Liver (tissue), 10 donors: ENCODE measurements at places on chromosomes 2 and 18. TPM values are rescaled to one million over a fixed set of nuclear protein-coding genes. Genes with fewer than 3 reads are reported as not detected.
A peak's percentile ranks its signal among the peaks of the same experiment; 100 is the strongest.

DNA sequence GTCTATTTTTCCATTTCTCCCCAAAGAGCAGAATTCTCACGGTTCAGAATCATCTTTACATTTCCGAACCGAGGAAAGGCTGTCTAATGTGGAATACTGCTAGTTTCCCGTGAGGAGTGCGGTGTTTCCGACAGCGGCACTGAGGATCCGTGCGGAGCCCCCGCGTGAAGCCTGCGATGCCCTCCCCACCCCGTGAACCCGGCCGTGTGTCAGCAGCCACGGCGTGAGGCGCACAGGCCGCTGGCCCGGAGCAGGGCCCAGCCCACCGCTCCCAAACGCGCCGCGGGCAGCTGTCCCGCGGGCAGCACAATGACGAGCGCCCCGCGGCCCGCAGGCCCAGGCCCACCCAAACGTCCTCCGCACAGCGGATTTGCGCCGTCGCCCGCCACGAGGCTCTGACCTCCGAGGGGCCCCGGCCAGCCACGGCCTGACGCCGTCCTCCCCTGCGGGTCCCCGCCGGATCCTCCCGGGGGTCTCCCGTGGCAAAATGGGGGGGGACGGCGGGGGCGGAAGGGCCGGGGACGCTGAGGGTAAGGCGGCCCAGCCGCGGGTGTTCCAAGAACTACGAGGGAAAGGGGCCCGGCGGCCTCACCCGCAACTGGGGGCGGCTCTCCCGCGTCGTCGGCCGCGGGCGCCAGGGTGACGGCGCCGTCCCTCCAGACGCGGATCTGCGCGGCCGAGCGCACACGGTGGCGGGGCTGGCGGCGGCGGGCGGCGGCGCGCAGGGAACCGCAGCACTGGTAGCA is 796 bp downstream of the SPIRE1 start:
- no peaks in the 10 kb centered on the region for H3K27me3 ChIP-seq
- peak overlapping the region; percentile 68 for H3K4me3 ChIP-seq
- peak overlapping the region; percentile 90 for H3K27ac ChIP-seq

Gene TMEM87B
- 6.4 TPM for total RNA-seq

DNA sequence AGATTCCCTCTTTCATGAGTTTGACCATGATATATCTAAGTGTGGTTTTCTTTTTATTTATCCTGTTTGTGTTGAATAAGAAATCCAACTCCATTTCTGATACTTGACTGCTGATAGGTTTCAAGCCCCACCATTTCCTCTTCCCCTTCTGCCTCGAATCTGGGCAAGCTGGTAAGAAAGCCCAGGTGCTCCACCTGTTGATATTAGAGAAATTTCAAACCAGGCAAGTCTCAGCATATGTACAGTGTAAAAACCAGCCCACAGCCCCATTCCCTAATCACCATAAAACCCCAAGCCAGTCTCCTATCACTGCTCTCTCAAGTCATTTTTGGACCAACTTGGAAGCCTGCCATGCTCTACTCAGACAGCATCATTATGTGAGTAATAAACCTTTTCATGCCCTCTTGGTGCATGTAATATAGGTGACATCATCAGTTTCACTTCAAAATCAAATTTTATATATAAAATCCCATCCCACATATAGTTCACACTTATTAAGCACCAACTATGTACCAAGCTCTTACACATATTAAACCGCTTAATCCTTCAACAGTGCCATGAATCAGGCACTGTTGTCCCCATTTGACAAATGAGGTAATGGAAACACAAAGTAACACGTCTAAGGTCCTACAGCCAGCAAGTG is 46.6 kb downstream of the SMAD2 start:
- H3K4me3 ChIP-seq, result no peak overlapping the region
- H3K36me3 ChIP-seq, result no peaks in the 10 kb centered on the region
- no peaks in the 10 kb centered on the region for H3K4me1 ChIP-seq
- H3K27ac ChIP-seq, result no peak overlapping the region
- no peaks in the 10 kb centered on the region for H3K27me3 ChIP-seq

Gene PTH2R
- total RNA-seq, result 1.5 TPM

DNA sequence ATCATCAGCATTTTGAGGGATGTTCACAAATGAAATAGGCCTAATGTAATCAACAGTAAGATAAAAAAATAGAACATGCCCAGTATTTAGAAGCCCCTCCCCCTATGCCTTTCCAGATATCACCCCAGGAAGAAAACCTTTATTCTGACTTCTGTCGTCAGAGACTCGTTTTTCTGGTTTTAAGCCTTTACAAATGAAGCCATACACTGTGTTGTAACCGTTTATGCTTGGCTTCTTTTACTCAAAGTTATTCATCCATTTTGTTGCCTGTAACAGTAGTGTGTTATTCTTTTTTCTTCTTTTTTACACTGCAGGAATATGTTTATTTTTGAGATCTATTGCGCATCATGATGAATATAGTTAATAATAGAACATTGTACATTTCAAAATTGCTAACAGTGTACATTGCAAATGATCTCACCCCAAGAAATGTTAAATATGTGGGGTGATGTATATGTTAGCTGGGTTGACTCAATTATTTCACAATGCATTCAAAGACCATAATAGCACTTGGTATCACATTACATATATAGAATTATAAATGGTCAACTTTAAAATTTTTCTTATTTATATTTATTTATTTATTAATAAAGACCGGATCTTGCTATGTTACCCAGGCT is 28.1 kb upstream of the PNPT1 start:
- no peak overlapping the region for H3K27ac ChIP-seq
- H3K4me1 ChIP-seq, result no peaks in the 10 kb centered on the region

- H3K4me3 ChIP-seq, result no peak overlapping the region
- no peaks in the 10 kb centered on the region for H3K4me1 ChIP-seq
- H3K27me3 ChIP-seq, result no peaks in the 10 kb centered on the region
- DNase-seq, result no peak
Measured at GRCh38 chr2:26457695-26458364, 20.1 kb downstream of the OTOF start.
